A549 treated with CpdA at 1 μM for 4 hours (cell line): ENCODE measurements at places on chromosomes 4 and X. TPM values are rescaled to one million over a fixed set of nuclear protein-coding genes. Genes with fewer than 3 reads are reported as not detected.

The ARX gene
- total RNA-seq: 0.27 to 0.37 TPM (median 0.35 TPM) in 5 replicates

The APLN gene
- 0.70 to 0.90 TPM (median 0.79 TPM) in 5 replicates for total RNA-seq

The SYN1 gene
- total RNA-seq: 0.08 to 0.50 TPM (median 0.30 TPM) in 5 replicates

The IL1RAPL1 gene
- total RNA-seq: 0.09 TPM in 1 of 5 replicates, not detected in the others

The SOWAHB gene
- 0.06 TPM in 1 of 5 replicates, not detected in the others for total RNA-seq

The MAGEB17 gene
- total RNA-seq: 0.03 TPM in 1 of 5 replicates, not detected in the others

The ANKRD37 gene
- 1.4 to 4.6 TPM (median 3.4 TPM) in 5 replicates for total RNA-seq

The REPS2 gene
- 0.42 to 0.87 TPM (median 0.79 TPM) in 5 replicates for total RNA-seq
